K562 (cell line): ENCODE measurements at places on chromosomes 6 and 20. TPM values are rescaled to one million over a fixed set of nuclear protein-coding genes. Genes with fewer than 3 reads are reported as not detected.

- no peak for DNase-seq
Measured at GRCh38 chr20:25249198-25249931, 1.5 kb downstream of the PYGB start.

GRCh38 chr6:70234561-70235236 lies 68.2 kb downstream of the COL9A1 start:
- no peak for DNase-seq

GRCh38 chr6:168374051-168374502 lies 54.5 kb upstream of the DACT2 start:
- DNase-seq: no peak

DNA sequence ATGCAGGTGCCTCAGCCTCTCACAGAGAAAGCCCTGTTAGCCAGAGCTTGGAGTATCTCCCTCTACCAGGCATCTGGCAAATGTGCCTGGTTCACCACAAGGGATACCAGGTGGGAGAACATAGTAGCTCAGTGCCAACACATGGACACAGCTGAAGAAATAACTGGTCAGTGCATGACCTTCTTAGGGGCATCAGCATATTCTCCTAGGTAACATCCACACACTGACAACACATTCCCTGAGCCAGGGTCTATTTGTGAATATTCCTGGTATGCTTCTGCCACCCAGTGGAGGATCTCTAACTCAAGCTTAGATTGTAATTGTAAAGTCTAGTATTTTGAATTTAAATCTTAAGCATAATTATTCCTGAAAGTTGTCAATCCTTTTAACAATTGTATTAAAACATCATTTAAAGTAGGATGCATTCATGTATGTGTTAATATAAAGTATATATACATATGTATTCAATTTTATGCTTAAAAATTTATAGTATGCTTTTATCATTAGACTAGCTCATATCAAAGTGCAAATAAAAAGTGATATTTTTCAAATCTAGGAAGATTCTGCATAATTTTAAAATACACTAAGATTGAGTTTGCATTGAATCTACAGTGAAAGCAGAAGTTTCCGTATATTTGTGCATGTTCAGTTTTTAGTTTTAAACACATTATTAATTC lies 45.3 kb upstream of the COL21A1 start:
- peak; percentile 10 for DNase-seq

- DNase-seq: peak; percentile 71
Measured at GRCh38 chr6:156777577-156778453, 637 bp downstream of the ARID1B start.

DNA sequence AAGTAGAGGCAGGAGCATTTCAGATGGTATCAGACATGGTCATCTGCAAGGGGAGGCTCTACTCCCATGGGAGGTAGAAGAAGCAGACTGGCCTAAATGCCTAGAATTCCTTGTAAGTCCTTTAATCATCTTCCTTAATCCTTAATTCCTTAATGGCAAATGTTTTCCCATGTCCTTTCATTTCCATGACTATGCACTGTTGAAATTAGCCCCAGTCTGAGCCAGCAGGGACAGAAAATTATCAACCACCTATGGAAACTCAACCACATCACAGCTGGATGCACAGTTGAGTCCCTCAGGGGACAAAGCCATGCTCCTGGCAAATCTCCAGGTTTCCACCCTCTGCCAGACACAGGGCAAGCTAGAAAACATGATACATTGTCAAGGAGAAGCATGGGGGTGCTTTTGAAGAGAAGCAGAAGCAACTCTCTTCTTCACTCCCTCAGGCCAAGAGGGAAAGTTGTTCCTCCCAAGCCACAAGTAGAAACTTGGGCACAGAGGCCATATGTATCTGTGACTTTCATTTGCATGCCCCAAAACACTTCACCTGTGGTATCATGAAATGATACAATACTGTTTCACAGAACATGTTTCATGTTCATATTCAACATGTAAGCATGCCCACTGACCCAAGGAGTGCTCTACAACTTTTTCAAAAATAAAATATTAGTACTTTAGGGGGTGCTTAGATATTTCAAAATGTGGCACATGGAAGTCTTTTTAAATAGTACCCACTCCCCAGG lies 683.6 kb downstream of the KIF16B start:
- no peak for DNase-seq

DNA sequence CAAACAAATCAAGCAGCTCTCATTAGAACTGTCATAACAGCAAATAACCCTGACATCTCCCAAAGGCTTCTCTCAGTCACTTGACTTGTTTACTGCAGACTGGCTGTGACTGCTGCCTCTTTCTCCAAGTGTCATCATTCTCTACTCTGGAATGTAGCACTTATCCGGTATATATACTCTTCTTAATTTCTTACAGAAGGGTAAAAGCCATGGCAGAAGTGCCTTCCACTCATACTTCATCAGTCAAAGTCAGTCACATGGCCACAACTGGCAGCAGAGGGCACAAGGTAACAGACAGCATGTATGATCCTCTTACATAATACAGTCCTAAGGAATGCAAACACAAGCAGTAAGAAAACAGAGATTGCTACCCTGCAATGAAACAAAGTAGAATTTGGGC lies 9.3 kb downstream of the NAPB start:
- no peak for DNase-seq

GRCh38 chr20:8621001-8621400 lies 447.9 kb upstream of the PLCB4 start:
- no peak for DNase-seq

The JAG1 gene
- 0.36 and 0.40 TPM in 2 replicates for total RNA-seq

DNA sequence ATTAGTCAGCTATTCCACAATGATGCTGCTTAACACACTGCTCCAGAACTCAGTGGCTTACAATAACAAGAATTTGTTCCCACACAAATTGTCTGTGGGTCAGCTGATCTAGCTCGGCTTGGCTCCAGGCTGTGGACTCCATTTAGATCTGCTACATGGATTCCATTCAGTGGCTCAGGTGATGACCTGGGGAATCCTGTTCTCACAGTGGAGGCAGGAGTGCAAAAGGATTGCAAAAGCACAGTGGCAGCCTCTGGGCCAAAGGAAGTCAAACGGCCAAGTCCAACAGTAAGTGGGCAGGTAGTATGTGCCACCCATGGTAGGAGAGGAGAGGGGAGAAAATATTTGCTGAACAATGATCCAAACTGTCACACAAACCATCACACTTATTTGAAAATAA lies 15.8 kb upstream of the LRRN4 start:
- DNase-seq: no peak

- no peak for DNase-seq
Measured at GRCh38 chr6:37766717-37767116, 52.8 kb upstream of the ZFAND3 start.

The AGER gene
- total RNA-seq: 7.8 and 11.5 TPM in 2 replicates

The POM121L2 gene
- not detected in 2 replicates for total RNA-seq

DNA sequence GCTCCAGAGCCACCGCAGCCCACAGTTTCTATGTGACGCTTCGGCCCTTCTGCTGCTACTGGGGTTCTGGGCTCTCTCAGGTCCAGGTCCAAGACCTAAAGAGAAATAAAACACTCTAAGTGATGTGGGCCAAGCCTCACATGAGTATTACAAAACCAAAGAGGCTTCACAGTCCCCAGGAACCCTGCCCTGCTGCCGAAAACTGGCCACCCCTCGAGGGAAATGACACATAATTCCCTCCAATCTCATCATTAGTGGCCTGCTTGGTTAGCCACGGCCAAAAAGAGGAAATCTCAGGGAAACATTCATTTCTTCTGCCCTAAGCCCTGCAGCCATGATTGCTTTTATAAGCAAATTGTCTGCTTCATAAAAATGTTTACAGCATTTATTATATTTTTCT lies 32.5 kb downstream of the DLL1 start:
- DNase-seq: no peak

DNA sequence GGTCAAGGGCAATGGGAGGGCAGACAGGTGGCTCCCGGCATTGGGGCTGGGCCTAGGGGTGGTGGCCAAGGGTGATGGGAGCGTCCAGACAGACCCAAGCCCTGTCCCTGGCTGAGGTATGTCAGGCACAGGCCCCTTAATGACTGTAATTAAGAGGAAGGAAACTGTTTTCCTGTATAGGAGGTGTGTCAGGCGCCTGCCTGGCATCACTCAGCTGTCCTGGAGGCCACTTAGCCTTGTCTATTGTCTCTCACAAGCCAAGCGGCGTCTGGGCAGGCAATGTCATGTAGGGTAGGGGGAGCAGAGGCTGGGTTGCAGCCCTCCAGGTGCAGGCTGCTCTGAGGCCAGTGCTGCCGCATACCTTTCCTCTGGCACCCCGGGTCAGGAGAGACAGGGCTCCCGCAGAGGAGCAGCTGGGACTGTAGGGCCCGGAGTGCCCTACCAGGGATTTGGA lies 3.9 kb upstream of the FAM83C start:
- DNase-seq: no peak

DNA sequence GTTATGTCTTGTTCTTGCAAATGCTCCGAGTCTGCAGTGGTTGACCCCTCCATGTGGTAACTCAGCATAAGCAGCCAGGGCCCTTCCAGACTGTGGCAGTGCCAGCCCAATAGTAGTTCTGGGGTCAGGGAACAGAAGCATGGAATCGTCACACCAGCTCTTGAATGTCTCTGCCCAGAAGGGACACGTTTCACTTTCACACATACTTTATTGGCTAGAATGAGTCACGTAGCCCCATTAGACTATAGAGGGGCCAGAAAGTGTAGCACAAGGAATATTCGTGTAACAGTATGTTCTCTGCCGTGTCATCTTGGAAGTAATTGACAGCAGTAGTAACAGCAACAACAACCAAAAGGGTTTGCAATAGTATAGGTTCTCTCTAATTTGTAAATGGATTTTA lies 254.7 kb downstream of the FARS2 start:
- no peak for DNase-seq

DNA sequence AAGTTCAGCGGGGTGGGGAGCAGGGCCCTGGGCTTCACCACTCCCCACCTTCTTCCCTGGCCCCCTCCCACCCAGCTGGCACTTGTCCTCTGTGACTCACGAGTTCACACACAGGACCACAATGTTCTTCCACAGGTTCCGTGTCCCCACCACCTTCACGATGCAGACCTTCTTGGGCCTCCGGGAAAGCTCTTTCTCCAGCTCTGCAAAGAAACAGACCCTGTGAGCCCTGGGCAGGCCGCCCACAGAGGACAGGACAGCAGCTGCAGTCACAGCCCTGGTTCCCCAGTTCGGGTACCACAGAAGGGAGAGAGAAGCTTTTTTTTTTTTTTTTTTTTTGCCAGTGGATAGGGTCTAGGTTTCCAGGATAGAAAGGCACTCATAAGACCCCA lies 30.9 kb downstream of the PSMG4 start:
- DNase-seq: no peak

- DNase-seq: peak; percentile 81
Measured at GRCh38 chr6:146913842-146914488, 290.3 kb upstream of the STXBP5 start.

The DNMT3B gene
- total RNA-seq: 69.5 and 74.8 TPM in 2 replicates

GRCh38 chr6:110270165-110270564 lies 88.0 kb downstream of the METTL24 start:
- no peak for DNase-seq

GRCh38 chr6:2839195-2839981 lies 2.3 kb downstream of the SERPINB1 start:
- no peak for DNase-seq

DNA sequence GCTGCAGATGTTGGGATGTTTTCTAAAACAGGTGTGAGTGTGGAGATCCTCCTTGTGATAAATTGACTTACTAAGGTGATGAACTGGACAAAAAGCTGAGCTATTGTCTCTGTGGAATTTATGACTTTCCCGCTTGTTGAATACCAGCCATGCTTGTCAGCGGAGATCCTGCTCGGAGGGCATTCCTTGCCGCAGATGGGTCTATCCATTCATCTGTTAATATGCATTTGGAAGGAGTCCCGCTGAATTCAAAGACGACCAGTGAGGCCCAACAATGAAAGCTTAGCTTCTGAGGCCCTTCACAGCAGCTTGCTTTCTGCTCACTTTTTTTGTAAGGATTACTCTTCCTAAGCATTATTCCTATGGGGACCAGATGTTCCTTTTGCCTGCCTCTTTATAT lies 124.9 kb downstream of the TIAM2 start:
- DNase-seq: no peak

DNA sequence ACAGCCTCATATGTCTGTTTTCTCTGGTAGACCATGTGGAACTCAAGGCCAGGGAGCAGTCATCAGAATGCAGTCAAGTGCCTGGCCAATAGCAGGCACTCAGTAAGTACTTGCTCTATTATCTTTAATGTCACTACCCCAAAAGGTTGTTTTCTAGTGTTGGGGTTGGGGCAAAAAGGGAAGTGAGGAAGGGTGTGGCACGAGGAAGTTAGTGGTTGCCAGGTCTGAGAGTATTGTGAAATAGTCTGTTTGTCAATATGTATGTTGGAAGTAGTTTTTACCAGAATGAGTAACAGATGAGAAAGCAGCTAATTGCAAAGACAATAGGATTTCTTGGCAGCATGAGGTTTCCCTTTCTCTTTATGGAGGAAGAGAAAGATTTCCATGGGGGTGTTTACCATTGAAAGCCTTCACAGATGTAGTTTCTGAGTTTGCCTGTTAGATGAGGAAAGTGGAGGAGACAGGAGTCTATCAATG lies 59.5 kb upstream of the ARMH2 start:
- no peak for DNase-seq

DNA sequence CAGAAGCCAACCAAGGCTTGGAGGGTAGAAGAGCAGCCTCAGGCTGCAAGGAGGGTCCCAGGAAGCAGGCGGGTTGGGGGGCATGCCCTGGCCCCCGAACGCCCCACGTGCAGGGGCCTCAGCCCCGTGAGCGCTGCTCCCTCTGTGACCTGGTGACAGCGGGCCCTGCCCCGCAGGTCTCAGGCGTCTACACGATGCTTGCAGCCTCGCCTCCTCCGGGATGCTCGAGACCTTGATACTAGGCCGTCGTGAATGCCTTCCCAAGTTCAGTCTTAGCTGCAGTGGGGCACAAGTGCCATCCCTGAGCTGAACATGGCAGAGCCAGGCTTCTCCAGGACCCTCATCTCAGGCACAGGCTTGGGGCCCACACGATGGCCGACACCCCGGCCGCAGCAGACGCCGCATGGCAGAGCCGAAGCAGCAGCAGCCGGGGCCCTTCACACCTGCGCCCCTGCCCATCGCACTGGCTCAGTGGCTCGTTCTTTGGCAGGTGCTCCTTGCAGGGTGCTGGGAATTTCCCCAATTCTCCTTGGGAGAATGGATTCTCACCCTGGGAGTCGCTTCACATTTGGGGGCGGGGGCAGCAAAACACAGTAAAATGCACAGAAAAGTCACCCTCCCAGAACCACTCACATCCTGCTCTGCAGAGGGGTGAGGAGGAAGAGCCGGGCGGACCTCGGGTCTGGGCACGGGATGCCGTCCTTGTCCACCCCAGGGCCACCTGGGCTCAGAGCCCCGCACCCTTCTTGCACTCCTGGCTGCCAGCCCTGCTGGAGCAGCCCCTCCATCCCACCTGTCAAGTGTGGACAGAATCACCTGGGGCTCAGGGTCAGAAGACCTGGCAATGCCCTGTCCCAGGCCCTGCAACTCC lies 161.8 kb downstream of the DLL1 start:
- no peak for DNase-seq
